Ascending aorta (tissue), 2 donors: ENCODE measurements at places on chromosomes 1 and 21. TPM values are rescaled to one million over a fixed set of nuclear protein-coding genes. Genes with fewer than 3 reads are reported as not detected.

GRCh38 chr1:94475232-94475631 lies 57.0 kb downstream of the ABCD3 start:
- DNase-seq: no peak

Gene C1orf141
- total RNA-seq: not detected

GRCh38 chr1:35894183-35894582 lies 11.2 kb downstream of the AGO1 start:
- DNase-seq: peak; percentile 66

- DNase-seq: no peak
Observed at GRCh38 chr1:207316141-207316540, 5.3 kb upstream of the CD55 start.

Gene S100B
- total RNA-seq: 0.53 TPM

Gene OR6K2
- not detected for total RNA-seq

Gene ETV3
- total RNA-seq: 9.6 TPM

GRCh38 chr1:22171951-22172715 lies 29.2 kb upstream of the WNT4 start:
- DNase-seq: no peak

Gene BTBD19
- 15.1 TPM for total RNA-seq

DNA sequence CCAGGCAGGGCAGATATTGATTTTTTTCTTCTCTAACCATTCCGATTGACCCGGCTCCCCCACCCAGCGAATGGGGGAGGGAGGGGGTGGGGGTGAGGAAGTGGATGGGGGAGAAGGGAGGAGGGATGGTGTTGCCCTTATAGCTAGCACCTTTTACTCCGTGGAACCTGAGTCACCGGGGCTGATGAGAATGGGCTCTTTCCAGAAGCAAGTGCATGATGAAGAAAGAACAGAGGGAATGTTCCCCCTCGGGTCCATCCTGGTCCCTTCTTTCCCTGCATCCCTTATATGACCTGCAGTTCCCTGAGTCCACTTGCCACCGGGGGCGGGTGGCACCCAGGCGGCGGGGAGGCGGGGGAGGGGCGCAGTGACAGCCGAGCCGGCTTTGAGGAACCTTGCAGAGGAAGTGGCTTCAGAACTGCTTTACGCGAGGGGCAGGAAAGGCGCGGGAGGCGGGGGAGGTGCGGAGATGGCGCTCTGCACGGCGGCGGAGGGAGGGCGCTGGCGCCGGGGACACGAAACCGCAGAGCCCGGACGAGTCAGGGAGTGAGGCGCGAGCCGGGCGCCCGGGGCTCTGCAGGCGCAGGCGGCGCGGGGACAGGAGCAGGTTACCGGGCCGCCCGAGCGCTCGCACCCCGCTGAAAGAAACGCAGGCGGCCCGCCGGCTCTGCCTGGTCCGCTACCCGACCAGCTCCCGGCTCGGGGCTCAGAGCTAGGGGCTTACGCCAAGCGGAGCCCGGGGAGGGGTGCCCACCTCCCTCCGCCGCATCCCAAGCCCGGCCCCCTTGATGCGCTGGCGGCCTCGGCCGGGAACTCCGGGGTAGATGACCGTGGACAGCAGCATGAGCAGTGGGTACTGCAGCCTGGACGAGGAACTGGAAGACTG lies 49.7 kb downstream of the RASSF5 start:
- peak; percentile 89 for DNase-seq

- no peak for DNase-seq
Observed at GRCh38 chr1:31784356-31785019, 20.3 kb upstream of the ADGRB2 start.
